ENCODE measurements at places on chromosomes 7 and 10.

DNA sequence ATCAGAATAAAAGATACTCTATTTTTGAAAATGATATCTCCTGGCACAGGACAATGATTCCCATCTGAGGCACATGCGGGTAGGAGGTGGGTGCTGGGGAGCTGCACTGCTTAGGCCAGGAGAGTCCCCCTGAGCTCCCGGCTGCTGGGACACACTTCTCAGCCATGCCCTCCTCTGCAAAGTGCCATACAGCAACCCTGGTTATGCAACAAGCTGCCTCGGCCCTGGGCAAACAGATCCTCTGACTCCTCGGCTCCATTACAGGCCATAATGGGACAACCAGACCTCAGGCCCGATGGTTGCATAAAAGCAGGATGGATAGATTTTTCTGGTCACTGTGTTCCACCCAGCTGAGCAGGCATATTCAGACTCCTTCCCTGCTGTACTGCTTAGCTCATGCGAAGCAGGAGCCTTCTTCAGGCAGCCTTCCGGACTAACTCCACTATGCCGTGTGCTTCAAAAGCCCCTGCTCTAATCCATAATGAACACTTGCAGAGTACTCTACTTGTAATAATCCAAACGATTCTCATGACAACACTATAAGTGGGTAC is 6.5 kb upstream of the LEP start:
- no peak for DNase-seq

DNA sequence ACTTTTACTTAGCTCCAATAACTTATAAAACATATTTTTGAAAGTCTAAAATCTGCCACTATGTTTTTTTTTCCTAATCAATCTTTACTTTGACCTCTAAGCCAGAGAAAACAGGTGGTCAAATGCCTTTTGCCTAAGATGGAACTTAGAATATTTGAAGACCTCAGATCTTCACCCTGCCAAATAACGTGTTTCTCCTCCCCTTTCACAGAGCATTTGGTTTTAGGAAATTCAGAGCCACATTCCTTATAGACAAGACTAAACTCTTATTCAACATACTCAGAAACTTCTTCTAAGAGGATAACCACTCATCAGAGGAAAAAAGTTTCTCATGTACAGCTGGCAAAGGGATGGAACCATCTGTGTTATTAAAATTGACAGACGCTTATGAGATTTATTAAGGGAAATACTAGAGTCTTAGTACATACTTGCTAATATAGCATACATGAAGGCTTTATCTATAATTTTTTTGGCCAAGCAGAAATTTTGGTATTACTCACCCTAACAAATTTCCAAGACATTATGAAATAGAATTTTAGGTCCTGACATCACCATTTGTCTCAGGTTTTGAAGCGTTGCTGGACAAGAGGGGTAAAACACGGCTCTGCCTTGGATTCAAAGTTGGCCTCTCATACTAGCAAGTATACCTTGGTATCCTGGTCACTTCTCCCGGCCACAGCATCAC is 2.6 kb upstream of the EGFR start:
- DNase-seq = no peak

- DNase-seq = no peak
Measured at GRCh38 chr7:54349229-54349628, 192.9 kb upstream of the VSTM2A start.

DNA sequence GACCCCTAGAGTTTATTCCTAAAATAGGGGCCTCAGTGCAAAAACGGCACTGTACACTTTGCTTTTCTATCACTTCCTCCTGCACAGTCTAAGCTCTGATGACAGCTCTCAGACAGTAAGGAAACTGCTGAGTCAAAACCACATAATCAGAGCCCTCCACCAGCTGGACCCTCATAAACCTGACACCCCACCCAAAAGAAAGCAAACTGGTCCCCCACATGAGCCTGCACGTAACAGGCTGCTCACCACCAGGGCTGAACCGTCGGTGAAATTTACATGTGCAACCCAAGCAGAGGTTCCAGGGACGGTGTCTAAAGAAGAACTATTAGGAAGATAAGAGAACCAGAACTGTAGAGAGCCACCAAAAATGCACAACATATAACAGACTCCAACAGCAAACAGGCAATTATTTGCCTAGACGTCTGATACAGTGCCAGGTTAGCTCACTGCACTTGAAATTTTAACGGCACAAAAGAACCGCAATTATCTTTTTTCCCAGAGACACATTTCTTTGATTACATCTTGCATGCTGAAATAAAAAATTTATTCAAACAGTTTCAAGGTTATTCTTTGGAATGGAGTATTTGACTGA is 19.6 kb downstream of the SGMS1 start:
- no peak for DNase-seq

DNA sequence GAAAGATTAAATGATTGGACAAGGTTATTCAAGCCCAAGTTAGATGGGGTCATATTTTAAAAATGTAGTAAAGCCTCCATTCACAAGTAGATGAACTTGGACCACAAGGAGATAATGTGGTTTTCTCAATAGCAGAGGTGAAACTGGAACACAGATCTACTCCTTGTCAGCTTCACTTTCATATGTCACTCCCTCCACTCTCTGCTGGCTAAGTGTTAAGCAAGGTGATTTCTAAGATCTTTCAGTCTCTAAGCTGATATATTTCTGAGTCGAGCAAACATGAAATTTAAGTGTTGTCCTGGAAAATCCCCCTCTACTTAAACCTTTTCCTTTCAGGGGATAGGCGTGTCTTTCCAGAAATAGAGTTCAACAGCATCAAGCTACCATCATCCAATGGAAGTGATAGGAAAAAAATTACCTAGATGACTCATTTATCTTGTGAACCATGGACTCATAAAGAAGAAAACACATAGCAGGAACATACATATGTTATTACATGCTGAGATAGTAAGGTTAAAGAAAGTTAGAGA is 275.0 kb downstream of the PTEN start:
- DNase-seq = no peak

DNA sequence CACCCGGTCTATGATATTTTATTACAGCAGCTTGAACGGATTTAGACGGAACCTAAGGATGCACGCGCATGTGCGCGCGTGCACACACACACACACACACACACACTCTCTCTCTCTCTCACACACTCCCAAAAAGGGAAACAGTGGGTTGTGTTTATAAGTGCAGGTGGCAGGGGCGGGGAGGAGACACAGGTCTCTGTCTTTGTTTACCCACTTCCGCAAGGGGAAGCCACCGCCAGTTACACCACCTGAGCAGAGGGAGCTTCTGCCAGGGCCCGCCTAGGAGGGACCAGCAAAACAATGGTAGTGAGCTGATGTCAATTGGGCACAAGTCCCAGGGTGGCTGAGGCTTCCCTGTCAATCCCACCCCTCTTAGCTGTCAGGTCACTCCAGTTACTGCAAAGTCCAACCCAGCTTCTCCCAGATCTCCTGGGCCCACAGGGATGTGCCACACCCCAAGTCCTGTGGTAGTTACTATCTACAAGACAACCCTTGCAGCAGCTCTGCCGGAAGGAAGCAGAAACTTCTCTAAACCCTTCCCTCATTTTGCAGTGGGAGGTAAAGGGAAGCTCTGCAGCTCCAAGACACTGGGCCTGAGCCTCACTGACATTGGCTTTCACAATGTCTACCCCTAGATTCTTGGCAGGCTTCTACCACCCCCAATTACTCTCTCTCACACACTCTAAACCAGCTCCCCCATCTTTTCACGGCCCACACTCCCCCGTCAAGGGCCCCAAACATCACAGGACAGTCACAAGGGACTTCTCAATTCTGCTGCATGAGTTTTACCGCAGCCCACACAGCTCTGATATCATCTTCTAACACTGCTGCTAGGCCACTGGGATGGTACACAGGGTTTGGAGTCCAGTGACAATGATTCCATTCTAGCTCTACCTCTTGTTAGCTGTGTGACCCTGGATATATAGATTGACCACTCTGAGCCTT is 17.6 kb downstream of the ANXA11 start:
- no peak for DNase-seq

GRCh38 chr10:74342991-74343390 is 192.0 kb downstream of the ADK start:
- no peak for DNase-seq

- no peak for DNase-seq
Measured at GRCh38 chr10:71522442-71523144, 125.9 kb downstream of the CDH23 start.

DNA sequence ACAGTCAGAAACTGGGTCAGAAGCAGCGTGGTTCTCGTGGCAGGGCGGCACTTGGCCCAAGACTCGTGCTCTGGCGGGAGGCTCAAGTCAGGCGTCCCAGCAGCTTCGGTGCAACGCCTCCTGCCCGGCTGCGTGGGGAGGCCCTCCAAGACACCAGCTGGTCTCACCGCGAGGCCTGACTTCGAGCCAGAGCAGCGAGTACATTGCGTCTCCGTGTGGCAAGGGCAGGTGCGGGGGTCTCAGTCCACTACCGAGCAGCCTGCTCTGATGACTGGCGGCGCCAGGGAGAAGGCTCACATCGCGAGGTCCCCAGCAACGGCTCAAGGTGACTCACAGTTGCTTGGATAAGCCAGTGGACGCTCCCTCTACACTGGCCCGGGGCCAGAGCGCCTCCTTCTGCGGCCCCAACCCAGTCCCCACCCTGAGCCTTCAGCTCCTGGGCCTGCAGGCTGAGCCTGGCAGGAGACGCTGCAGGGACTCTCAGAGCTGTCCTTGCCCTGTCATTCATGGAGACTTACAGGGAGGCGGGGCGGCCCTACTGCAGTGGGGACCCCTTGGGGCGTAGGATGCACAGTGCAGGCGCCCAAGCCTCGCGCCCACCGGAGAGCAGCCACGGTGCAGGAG is 41.9 kb upstream of the PRKAR1B start:
- DNase-seq = peak; percentile 64

GRCh38 chr7:112350585-112350984 is 99.7 kb upstream of the IFRD1 start:
- DNase-seq = no peak

- no peak for DNase-seq
Measured at GRCh38 chr10:110508159-110508788, 10.6 kb downstream of the DUSP5 start.

DNA sequence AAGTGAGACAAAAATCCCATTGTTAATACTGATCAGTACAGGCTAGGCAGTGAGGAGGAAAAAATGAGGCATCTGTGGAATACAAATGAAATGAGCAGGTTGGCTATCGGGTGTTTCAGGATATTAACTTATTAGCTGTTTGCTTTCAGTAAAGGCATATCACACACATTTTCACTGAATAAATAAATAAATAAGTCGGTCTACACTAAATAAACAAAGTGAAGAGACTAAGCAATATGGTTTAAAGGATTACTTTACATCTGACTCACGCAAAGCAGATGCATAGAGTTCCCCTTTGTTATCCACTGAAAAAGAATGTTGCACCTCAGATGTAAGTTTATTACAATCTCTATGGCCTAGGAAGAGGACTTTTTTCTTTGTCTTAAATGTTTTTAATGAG is 6.3 kb upstream of the SEMA3A start:
- DNase-seq = no peak

DNA sequence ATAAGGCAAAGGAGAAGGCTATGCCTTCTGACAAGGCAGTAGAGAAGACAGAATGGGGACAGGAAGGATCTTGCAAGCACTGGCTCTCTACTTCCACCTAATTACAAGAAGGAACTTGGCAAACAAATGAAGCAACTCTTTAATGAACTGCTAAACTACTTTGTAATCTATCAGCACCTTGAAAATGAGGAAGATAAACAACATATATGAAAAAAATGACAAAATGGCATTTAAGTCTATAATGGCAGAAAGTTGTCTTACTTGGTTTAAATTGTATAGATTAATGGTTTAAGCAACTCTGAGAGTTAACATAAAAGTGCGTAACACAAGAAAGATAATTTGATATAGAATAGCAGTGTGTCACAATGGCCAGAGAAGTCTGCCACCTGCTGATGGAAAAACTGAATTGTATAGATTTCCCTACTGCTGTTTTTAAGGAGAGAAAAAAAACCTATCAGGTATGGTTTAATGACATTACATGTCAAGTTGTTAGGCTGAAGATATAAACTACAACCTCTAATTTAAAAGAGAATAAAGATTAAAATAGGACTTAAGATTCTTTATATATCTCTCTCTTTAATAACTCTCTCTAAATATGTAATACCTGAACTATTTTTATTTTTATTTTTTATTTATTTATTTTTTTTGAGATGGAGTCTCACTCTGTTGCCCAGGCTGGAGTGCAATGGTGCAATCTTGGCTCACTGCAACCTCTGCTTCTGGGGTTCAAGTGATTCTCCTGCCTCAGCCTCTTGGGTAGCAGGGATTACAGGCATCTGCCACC is 11.8 kb downstream of the NT5C3A start:
- DNase-seq = no peak

DNA sequence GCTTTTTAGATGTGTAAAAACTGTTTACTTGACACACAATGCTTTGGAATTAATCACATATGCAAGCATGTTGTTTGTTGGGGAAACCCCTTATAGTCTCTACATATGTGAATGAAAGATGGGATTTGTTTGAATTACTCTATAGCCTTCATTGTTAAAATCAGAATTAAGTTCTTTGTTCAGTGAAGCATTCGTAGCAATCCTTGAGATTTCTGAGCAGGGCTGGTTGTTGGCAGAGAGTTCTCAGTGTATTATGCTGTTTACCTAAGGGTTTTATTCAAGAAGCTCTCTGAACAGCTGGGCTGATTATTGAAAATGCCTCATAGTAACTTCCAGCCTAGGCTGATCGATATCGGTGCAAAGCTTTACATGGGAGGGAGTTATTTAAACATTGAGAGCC is 190.9 kb downstream of the VTI1A start:
- no peak for DNase-seq

DNA sequence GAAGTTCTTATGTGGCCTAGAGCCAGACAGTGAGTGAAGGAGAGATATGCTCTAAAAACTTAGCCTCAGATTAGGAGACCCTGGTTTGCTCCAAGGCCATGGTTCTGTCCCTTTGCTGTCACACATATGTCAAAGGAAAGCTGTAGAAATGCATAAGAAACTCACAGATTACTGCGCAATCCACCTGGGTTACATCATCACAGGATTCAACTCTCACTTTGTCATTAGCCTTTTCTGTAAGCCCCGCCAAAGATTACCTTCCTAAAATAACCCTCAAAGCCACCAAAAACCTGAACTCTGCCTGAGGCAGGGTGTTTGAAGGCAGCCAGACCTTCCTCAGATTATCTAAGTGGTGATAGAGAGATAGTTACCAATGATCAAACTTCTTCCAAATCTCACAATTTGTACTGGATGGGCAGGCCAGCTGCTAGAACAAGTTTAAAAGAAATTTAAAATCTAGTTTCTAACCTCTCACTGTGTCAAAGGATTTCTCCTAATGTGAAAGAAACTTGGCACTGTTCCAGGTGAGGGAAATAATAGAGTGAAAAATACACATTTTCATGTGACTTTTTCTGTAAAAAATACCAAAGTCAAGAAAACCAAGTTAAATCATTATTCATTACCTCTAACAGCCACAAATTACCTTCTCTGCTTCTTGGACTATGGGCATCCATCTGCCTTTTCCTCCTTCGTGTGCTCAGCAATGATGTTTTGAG is 567.2 kb downstream of the SUGCT start:
- no peak for DNase-seq

DNA sequence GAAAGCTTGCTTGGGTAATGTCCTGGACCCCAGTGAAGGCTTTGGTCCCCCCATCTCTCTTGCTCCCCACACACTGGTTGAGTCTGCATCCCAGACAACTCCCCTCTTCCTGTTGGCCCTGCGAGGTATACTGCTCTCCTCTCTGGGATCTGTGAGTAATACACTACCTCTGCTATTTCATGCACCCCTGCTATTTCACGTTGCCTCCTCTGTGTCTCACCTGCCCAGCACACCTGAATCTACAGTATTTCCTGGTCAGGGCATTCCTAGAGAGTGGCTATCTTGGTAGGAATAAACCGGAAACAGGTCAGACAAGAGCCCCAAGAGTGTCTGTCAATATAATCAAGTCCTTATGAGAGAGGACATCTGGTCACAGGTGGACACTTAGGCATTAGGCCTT is 114.3 kb upstream of the ODAD2 start:
- no peak for DNase-seq
